Stimulated activated CD4-positive, alpha-beta T cell treated with anti-CD3 and anti-CD28 coated beads, Interleukin-12 subunit alpha, Interleukin-12 subunit beta, amount 100 ng/mL, for 4 hours (primary cell): ENCODE measurements at places on chromosomes 11 and 22.
A peak's percentile ranks its signal among the peaks of the same experiment; 100 is the strongest.

GRCh38 chr11:56886455-56886854 is 102.3 kb upstream of the OR5AK2 start:
- DNase-seq: no peak

GRCh38 chr11:75714211-75714610 is 3.4 kb upstream of the MOGAT2 start:
- DNase-seq: no peak

DNA sequence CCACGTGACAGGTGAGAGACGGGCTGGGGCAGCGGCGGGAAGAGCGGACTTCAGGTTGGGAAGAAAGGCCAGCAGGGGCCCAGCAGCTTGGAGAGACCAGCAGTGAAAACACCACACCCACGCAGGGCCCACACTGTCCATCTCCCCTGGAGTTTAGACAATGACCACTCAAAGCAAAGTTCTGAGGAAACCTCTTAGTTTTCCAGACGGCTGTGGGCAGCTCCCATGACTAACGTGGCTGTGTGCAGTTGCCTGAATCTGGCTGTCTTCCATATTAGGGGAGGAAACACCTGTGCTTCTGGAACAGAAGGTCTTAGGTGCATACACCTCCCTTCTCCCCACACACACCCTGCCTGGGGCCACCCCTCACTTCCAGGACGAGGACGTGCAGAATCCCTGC is 70.6 kb upstream of the TTLL12 start:
- no peak for DNase-seq

- no peak for DNase-seq
Measured at GRCh38 chr11:126123686-126124085, 61.0 kb upstream of the CDON start.

- DNase-seq: no peak
Measured at GRCh38 chr22:33831651-33832050, 88.6 kb downstream of the LARGE1 start.

- no peak for DNase-seq
Measured at GRCh38 chr11:17256512-17256911, 20.0 kb upstream of the NUCB2 start.

DNA sequence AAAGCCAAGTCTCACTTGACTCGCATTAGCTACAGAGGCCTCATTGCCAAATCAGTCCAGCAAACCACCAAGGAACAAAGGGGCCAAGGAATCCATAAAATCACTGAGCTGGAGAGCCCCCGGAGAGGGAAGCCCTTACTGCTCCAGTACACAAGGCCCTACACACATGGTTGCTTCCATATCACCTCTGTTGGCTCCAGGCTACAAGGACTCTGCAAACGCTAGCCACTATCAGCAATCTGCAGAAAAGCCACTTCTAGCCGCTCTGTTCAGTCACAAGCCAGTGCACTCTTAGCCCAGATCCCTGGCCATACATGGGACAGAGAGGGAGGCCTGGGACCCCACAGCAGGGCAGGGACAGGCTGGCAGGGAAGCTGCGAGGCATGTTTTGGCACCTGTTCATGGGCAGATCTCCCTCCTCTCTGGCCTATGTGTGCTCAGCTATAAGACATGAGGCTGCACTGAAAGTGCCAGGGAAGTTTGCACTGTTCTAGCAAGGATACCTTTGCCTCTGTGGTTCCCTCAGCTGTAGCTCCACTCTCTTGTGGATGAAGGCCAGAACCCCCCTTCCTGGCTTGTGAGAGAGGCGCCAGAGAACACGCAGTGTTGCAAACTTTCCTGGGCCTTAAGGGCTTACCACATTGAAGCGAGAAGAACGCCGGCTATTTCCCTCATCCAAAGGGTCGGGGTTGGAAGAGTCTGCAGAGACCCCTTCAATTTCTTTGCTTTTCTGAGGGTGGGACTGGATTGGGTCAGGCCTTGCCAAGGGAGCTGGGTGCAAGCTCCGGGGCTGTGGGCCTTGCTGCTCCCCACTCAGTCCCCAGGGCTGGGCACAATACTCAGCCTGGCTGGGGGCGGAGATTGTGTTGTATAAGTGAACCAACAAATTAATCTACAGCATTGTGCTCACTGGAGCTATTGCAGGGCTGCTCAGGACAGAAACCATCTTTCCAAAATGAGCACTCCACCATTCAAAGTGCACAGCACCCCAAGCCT is 108.7 kb upstream of the PITPNB start:
- DNase-seq: no peak

- no peak for DNase-seq
Measured at GRCh38 chr11:12512132-12512531, 134.8 kb downstream of the PARVA start.

- DNase-seq: peak; percentile 61
Measured at GRCh38 chr22:37218771-37219411, 6.6 kb upstream of the SSTR3 start.

GRCh38 chr11:75524665-75525432 is 892 bp downstream of the GDPD5 start:
- peak; percentile 25 for DNase-seq

- DNase-seq: no peak
Measured at GRCh38 chr11:79404325-79404724, 36.5 kb downstream of the TENM4 start.

GRCh38 chr22:25362883-25363240 is 143.4 kb downstream of the CRYBB2 start:
- DNase-seq: no peak

- no peak for DNase-seq
Measured at GRCh38 chr11:28338371-28338770, 230.2 kb downstream of the METTL15 start.

- DNase-seq: no peak
Measured at GRCh38 chr11:45313171-45313865, 27.2 kb upstream of the SYT13 start.

GRCh38 chr22:25110846-25111578 is 88.6 kb upstream of the CRYBB3 start:
- peak; percentile 29 for DNase-seq

GRCh38 chr22:50014053-50014501 is 1.5 kb upstream of the IL17REL start:
- no peak for DNase-seq

GRCh38 chr11:130483124-130483523 is 34.7 kb downstream of the ADAMTS15 start:
- DNase-seq: no peak

DNA sequence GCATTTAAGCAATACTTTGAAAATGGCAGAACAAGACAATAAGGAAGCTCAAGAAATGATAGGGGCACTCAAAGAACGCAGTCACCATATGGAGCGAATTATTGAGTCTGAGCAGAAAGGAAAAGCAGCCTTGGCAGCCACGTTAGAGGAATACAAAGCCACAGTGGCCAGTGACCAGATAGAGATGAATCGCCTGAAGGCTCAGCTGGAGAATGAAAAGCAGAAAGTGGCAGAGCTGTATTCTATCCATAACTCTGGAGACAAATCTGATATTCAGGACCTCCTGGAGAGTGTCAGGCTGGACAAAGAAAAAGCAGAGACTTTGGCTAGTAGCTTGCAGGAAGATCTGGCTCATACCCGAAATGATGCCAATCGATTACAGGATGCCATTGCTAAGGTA is 51.9 kb downstream of the SPECC1L start:
- no peak for DNase-seq

- DNase-seq: no peak
Measured at GRCh38 chr11:66419825-66420224, 1.0 kb upstream of the NPAS4 start.

- DNase-seq: peak; percentile 48
Measured at GRCh38 chr22:25202290-25202921, 2.7 kb downstream of the CRYBB3 start.

DNA sequence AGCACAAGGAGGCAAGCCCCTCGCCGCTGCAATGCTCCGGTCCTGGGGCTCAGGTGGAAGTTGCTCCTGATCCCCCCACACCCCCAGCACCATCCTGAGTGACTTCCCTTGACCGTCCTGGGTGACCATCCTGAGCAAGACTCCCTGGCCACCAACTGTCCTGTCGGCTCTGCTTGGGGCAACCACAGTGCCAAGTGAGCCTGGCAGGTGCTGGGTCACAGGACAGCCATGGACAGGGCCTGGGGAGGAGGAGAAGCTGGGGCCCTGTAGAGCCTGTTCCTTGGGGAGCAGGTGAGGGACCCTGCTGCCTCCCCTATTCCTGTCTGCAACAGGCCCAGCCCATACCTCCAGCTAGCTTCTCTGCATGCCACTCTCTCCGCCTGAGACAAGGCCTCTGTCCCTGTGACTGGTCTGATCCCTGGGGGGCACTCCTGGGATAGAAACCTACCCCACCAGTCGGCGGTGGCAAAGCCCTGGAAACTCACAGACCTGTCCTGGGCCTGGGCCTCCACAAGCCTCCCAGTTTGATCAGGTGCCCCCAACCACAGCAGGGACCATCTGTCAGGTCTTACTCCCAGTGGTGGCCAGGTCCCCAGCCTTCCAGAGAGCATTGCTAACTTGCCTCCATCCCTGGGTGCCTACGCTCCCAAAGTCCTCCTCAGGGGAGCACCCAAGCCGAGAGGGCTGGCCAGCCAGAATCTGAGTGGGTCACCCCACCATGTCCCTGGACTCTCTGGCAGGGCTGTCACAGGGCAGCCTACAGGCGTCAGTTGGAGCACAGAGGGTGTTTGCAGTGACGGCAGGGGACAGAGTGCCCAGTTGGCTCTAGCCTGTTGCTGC is 68.7 kb upstream of the WNT7B start:
- DNase-seq: no peak

- DNase-seq: peak; percentile 55
Measured at GRCh38 chr22:50190941-50191741, 5.4 kb downstream of the TRABD start.

DNA sequence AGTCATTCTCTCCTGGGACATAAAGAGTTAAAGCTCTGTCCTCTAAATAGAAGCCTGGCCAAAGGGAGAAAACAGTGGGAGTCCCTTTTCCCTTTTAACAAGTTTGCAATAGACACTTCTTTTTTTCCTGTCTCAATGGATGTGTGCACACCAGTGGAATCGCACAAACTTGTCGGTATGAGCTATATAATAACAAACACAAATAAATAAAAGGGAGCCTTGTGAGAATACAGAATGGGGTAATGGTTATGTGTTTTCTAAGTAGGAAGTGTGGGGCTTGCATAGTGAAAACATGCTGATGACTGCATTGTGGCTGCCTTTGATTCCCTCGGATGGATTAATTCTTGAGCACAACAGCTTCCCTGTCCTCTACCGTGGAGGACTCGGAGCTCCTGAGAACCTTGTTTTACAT is 131.9 kb downstream of the WNT7B start:
- DNase-seq: no peak

DNA sequence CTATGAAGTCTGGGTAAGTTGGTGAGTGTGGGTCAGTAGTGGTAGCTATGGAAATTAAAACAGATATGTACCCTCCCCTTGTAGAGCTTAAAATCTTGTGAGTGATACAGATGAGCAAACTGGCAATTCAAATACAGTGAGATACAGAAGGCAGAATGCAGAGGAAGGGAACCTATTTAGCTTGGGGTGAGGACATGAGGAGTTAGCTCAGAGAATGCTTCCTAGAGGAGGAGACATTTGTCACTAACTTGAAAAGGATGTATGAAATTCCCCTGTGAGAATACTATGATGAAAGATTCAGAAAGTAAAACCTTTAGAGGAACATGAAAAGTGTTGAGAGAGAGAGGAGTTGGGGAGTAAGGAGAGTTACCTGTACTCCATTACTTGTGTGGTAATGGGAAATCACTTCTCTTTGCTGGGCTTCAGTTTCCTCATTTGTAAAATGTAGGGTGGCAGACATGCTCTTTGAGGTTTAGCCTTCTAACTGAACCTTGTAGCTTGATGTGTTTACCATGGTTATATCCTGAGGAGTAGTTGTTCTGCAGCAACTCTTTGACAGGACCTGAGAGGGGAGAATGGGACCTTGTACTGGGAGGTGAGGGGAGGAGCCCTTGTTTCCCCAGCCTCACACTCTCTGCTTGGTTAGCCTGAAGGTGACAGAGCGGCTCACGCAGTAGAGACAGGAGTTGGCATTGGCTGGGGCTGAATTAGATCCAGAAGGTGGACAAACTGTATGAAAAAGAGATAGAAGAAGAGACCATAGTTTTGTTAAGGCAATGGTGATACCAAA is 17.9 kb downstream of the SWAP70 start:
- no peak for DNase-seq

- no peak for DNase-seq
Measured at GRCh38 chr11:49995565-49995964, 13.2 kb upstream of the OR4C12 start.

GRCh38 chr22:45237065-45237990 is 3.4 kb downstream of the KIAA0930 start:
- DNase-seq: no peak

- no peak for DNase-seq
Measured at GRCh38 chr22:17767233-17768065, 6.8 kb downstream of the BID start.

DNA sequence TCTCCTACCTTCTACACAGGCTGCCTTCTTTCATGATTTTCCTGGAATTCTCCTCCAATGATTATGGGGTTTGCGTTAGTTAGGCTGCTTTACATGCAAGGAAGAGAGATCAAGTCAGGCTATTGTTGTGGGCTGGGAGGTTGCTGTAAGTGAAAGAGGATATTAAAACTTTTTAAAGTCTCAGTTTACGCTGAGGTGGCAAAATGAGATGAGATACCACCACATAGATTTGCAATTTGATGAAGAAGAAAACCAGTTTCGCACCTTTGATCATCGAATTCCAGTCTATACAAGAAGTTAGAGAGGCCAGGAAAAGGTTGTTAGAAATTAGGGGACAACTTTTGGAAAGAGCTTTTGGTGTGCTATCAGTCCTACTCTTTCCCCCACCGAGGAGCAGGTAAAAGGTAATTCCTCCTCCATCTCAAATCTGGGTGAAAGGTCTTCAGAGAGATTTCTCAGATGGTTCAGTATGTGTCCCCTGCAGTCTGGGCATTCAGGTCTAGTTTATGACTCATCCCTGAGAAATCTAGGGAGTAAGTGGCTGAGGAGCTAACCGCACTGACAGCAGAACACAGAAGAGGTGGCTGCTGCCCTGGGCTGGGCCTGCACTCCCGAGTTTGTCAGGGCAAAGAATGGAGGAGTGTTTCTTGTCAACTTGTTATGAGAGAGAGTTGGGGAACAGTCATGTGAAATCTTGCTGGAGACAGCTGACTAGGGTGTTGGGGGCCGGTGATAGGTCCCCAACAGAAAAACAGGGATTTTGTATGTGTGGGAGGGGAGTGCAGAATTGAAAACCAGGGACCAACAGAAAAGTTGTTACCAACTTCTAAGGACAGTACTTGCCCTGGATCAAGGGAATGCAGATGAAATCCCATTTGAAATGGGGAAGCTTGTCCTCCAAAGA is 34.7 kb downstream of the CCDC83 start:
- no peak for DNase-seq

- DNase-seq: no peak
Measured at GRCh38 chr11:11349870-11350337, 3.1 kb downstream of the CSNK2A3 start.

- no peak for DNase-seq
Measured at GRCh38 chr11:77069336-77069968, 2.7 kb downstream of the CAPN5 start.

DNA sequence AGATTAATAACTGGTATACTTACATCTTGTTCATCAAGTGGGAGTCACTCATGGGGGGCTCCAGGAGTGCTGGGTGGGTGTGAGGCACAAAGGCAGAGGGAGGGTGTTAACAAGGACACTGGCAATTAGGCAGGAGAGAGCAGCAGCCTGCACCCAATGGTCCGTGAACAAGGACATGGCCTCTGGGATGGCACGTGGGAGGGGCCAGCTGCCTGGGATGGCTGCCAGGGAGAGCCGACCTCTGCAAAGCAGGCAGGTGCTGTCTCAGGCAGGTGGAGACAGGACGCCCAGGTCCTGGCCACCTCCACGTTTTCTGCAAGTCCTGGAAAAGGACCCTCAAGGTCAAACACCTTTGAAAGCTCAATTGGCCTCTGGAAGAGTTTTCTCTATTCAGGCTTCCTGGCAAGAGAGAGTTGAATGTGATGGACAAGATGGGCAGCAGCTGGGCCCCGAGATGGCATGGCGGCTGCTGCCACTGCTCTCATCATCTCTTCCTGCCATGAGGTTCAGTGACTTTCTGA is 257.1 kb downstream of the BUD13 start:
- DNase-seq: no peak
